Calu3 (cell line): ENCODE measurements at places on chromosomes 11 and 22. TPM values are rescaled to one million over a fixed set of nuclear protein-coding genes. Genes with fewer than 3 reads are reported as not detected.
A peak's percentile ranks its signal among the peaks of the same experiment; 100 is the strongest.

GRCh38 chr22:36554098-36554497 is 25.1 kb upstream of the EIF3D start:
- DNase-seq: no peak

DNA sequence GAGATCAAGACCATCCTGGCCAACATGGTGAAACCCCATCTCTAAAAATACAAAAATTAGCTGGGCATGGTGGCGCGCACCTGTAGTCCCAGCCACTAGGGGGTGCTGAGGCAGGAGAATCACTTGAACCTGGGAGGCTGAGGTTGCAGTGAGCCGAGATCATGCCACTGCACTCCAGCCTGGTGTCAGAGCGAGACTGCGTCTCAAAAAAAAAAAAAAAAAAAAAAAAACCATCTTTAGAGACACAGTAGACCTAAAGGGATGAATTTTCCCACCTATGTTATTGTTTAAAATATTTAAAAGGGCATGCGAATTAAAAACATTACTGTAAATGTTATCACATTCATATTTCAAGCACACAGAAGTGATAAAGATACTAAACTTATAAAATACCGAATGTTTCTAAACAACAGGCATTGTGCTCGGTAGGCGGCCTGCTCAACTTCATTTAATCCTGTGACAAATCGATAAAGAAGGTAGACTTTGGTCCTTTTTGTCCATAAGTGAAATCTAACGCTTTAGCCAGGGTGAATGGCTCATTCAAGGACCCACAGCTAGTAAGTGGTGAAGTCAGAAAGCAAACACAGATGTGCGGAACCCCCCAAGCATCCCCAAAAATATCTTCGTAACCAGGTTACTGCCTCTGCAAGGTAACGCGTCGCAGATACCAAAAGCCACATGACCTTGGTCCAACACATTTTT is 16.1 kb downstream of the NCAPD3 start:
- DNase-seq: peak; percentile 66

- DNase-seq: no peak
Observed at GRCh38 chr11:86199354-86199753, 45.2 kb upstream of the EED start.

- no peak for DNase-seq
Observed at GRCh38 chr11:119470317-119471291, 47.6 kb upstream of the THY1 start.

GRCh38 chr22:31618471-31619176 is 43.4 kb downstream of the PISD start:
- no peak for DNase-seq

GRCh38 chr11:8021920-8022319 is 34.8 kb downstream of the EIF3F start:
- DNase-seq: no peak

Gene CYP2D6
- total RNA-seq: 9.3 and 10.7 TPM in 2 replicates

Gene GP1BB
- total RNA-seq: not detected in 2 replicates

DNA sequence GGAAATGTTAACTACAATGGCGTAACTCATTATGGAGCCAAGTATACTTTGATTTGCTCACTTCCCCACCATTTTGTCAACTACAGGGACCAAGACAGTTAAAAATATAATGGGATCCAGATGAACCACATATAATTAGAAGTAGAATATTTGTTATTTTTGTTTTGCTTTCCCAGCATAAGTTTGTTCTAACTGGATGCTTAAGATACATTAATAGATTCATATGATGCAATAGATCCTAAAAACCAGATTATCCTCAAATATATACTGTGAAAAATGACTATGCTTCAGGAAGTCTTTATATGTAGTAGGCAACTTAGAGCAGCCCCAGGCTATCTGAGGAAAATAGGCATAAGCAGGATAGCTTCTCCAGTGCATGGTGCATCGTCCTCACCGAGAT is 38.3 kb downstream of the SESN3 start:
- no peak for DNase-seq

Gene CST6
- 21.5 and 27.2 TPM in 2 replicates for total RNA-seq

Gene BRSK2
- total RNA-seq: 2.6 and 8.8 TPM in 2 replicates

Gene OR2AG1
- total RNA-seq: not detected in 2 replicates

DNA sequence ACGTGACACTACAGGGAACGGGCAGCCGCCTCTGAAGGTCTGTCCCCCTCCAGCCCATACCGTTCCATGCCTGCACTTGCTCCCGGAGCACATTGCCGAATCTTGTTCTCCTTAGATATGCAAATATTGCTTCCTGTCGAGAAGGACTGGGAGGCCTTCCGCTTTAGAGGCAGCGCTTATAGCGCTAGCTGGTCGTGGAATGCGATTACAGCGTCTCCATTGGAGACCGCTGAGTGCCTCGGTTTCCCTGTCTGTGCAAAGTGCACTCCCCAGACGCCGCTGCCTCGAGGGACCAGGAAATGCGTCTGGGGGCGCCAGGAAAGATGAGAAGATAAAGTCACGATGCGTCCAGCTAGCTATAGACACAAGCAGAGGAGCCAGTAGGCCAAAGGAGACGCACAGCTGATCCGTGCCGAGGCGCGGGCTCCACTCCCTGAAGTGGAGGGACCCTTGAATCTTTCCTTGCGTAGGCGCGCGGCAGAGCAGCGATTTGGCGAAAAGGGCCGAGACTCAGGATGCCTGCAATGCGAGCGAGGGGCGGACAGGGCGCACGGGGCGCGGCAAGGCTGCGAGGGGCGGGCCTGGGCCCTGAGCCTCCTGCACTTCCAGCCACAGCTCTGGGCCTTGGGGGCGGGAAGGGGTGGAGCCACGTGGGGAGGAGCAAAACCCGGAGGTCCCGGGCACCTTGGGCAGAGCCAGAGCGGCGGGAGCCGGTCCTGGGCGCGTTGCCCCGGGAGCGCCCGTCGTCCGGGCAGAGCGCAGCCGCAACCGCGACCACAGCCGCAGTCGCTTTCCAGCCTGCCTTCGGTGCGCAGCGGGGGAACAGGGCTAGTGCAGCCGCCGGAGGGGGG is at the start of gene RASSF10:
TSS of gene RASSF10 (plus strand) at position 692 of the 851 bp plus-strand sequence. CDS start 261 bp downstream, outside the sequence.
- peak; percentile 96 for DNase-seq

Gene WT1
- 0.24 TPM in 1 of 2 replicates, not detected in the other for total RNA-seq

GRCh38 chr11:61008971-61009370 is 37.5 kb downstream of the CD6 start:
- no peak for DNase-seq
